Stimulated activated memory B cell treated with anti-CD40 and anti-IgM and Interleukin-4, amounts not matched to agents 10 μg/mL and 1 μg/mL and 100 μg/mL, for 72 hours (primary cell): ENCODE measurements at places on chromosomes 16 and 17.

DNA sequence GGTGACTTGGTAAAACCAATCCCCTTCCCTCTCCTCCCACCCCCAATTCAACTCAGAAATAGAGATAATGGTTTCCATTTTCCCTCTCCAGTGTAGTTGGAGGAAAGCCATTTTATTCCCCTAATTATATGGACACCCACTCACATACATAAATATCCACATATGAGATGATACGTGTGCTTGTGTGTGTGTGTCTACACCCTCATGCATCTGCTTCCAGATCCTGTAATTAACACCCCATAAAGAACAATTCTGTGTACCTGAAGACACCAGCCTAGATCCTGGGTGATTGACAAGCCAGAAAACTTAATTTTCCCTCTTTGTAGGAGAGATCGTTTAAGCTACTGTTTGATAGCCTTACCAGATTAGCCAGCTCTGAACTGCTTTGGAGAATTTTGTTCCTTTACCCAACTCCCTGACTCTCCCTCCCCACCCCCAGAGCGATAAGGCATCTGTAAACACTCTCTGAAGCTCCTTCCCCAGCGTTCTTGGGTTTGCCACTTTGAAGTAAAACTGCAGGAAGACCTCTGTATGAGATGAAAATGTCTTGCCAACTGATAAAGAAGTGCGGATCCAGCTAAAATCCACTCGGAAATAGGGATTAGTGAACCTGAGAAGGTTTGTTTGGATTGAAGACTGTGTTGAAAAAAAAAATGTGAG lies 175.7 kb downstream of the RGS9 start:
- no peak for ATAC-seq

DNA sequence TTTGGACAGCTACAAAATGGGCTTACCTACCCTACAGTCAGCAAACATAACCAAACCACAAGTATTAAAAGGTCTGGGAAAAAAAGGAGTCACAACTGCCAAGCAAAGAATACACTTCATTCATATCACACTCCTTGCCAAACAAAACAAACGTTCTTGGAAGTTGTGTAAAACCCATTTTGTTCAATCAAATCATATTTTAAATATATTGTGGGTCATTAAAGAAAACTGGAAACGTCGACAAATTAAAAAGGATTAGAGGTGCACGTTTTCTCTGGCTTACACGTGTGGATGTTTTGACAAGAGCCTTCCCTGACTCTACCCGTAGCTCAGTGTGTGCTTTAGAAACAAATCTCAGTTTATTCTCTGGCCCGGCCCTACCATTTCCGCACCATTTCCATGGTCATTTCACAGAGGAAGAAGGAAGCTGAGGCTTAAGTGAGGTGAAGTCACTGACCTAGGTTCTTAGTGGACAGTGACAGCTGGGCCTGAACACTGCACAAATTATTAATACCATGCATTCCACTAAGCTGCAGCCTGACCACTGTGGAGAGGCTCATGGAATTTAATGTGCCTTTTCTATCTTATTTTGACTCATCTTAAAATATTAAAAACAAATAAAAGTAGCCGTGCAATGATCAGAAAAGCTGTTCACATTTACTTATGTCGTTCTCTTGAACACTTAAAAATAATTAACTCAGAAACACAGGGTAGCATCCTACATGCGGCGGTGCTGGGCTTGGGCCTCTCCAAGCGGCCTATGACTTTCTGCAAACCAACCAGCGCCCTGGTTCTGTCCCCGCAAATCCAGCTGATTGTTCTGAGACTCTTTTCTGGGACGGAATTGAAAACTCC lies 968 bp downstream of the CEP112 start:
- ATAC-seq, result no peak

- ATAC-seq, result no peak
These were observed 15.7 kb upstream of the ABCC3 start for GRCh38 chr17:50618941-50619340.

- no peak for ATAC-seq
These were observed 34.6 kb downstream of the DCUN1D3 start for GRCh38 chr16:20865420-20866131.

- ATAC-seq, result no peak
These were observed 11.5 kb upstream of the WIPI1 start for GRCh38 chr17:68468788-68469187.

- ATAC-seq, result no peak
These were observed 3.8 kb downstream of the HSDL1 start for GRCh38 chr16:84141143-84141670.

DNA sequence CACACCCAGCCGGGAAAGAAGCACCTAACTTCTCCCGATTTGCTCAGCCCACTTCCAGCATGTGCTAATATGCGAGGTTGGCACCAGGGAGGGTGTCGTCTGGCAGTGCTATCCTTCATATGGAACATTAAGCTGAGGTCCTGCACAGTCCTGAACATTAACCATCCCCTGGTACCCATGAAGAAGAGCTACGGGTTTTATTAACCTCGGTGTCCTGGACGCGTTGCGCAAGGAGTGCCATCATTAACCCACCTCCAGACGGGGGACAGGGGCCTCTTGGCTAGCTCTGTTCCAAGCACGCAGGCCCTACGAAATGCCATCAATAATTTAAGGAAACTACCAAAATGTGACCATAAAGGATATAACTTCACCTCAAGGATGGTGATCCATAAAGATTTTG lies 193.5 kb downstream of the MAF start:
- no peak for ATAC-seq

DNA sequence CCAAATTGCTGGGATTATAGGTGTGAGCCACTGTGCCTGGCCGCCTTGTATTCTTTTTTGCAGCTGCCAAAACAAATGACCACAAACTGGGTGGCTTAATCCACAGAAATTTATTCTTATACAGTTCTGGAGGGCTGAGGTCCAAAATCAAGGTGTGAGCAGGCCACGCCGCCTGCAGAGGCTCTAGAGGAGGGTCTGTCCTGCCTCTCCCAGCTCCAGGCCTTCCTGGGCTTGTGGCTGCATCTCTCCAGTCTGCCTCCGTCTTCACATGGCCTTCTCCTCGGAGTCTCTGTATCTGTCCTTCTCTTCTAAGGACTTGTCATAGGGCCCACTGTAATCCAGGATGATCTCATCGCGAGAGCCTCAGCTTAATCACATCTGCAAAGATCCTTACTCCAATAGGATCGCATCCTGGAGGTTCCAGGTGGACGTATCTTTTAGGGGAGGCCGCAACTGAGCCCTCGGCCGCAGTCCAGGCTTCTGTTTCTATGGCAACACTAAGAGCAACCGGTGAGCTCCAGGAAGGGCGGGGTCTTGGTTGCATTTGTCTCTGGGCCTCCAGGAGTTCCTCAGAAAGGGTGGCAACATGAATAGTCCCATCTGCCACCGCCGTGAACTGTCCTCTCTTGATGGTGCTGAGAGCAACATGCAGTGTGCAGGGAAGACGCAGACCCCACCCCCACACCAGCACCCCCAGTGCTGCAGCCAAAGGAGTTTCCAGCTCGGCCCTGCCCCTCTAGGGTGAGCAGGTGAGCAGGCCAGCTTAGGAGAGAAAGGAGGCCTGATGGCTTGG lies 29.5 kb upstream of the CREBBP start:
- no peak for ATAC-seq

DNA sequence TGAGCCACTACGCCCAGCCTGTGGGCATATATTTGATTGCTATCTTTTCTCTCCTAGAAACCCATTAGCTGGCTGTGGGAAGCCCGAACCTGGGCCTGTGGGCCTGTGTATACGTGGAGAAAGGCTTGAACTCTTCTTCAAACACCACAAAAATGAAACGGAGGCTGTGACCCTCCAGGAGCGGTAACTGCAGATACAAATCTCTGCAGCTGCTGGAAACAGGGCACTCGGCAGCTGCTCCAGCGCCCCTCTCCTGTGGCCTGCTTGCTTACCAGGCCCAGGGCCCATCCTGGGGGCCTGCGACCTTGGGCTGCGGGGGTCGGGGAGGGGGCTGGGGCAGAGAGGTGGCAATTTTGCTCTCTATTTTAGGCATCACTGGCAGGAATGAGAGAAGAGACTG lies 28.0 kb upstream of the MTSS2 start:
- no peak for ATAC-seq

DNA sequence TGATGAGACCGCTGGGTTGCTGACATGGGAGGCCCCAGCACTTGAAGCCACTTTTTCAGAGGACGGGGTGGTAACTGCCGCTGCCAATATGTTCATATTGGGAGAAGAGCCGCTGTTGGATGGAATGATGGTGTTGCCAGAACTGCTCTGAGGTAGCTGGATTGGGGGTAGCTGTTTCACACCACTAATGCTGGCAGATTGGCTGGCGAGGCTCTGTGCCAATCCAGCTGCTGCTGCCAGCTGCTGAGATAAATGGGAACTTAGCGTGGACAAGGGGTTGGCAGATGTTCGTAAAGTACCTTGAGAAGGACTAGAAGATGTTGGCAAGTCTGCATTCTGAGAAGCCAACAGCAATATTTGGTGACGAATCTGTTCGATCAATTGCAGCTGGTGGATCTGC lies 10.0 kb downstream of the SALL1 start:
- ATAC-seq, result no peak

DNA sequence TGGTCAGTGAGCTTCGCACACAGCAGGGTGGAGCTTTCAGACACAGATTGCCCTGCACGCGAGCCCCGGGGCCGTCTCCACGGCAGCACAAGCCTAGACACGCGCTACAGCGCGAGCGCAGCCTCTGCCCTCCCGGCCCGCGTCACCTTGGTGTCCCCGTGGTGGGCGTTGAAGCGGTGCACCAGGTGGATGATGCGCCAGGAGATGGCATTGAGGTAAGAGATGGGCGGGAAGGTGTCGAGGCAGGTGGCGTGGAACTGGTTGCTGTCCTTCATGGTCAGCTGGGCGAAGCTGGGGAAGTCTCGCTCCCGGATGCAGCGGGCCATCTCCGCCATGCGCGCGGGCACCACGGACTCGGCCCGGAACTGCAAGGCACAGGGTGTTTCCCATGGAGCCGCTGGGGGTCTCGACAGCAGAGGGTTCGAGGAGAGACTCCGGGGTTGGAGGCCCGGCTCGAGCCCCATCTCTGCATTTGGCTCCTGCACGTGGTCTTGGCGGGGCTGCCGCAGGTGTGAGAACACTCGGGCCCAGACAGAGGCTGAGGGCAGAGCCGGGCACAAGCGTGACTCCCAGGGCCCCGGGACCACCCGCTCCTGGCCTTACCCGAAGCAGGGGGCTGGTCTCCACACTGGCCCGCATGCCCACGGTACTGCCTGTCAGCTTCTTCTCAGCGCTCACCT lies 4.3 kb upstream of the CYBA start:
- no peak for ATAC-seq

GRCh38 chr17:32259586-32259985 lies 6.0 kb upstream of the RHBDL3 start:
- ATAC-seq, result no peak

GRCh38 chr17:50064253-50065001 lies 8.5 kb downstream of the ITGA3 start:
- ATAC-seq, result no peak

GRCh38 chr17:41254861-41255260 lies 323 bp upstream of the KRTAP9-9 start:
- ATAC-seq, result no peak

DNA sequence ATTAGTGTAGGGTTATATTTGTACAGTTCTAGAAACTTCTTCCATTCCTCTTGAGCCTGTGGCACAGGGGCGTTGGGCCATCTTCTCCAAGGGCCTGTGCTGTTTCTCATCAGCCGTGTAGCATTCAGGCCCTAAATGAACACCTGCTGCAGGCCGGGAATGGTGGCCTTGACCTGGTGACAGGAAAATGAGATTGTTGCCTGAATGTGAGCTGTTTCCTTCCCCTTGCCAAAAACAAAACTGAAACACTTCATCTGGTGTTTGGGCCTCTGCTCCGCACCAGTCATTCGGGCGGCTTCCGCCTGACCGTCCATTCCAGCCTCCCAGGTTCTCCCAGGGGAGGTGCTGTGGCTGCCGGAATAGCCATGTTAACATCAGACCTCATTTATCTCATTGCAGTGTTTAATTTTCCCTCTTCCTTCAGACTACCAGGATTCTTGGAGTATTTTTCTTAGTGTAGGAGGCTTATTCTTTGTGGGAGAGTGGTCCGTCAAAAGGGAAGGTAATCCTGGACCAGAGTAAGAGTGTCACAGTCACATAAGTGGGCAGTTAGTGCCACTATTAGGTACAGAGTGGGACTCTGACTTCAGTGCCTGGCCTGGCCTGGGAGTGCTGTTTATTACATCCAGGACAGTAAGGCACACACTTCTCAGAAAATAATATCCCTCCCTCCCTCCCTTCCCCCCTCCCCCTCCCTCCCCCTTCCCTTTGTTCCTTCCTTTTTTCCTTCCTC lies 61.9 kb downstream of the WWP2 start:
- ATAC-seq, result peak; percentile 87

DNA sequence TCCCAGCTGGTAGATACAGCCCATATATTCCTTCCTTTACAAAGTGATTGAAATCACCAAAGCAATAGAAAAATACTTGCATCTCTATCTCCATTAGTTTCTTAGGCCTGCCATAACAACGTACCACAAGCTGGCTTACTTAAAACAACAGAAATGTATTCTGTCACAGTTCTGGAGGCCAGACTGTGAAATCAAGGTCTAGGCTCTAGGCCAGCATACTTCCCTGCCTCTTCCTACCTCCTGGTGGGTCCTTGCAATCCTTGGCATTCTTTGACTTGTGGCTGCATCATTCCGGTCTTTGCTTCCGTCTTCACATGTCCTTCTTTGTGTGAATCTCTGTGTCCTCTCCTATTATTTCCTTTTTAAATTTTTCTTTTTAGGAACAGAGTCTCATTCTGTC lies 62.5 kb downstream of the ERCC4 start:
- ATAC-seq, result no peak

DNA sequence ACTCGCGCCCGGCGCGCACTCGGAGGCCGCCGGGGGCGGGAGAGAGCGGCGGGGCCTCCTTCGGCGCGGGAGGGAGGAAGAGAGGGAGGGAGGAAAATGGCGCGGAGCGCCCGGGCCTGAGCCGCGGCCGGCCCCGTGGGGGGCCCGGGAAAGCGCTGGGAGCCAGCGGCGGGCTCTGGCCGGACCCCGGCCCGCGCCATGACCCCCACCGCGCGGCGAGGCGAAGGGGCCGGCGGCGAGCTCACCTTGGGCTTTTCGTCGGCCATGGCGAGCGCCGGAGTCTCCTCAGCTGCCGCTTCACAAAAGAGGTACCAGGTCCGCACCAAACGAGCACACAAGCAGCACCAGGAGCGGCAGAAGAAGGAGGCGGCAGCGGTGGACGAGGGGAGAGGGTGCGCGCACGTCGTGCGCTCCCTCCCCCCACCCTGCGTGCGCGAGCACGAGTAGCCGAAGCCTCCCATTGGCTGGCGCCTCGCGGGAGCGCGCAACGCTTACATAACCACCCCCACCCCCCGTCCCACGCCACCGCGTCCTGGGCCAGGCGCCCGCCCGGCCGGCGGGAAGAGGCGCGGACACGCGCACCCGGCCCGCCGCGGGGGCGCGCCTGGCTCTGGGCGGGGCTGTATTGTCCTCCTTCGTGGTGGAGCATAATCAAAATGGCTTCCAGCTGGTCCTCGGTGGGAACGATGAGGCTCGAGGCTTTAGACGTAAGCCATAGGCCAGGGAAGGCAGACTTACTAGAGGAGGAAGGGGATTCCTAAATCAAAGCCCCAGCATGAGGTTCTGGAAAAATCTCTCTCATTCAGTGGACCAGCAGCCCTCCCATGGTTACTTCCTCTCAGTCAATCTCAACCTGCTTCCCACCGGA lies at the start of gene SUMO2:
TSS of gene SUMO2 (minus strand) at position 391 of the 868 bp plus-strand sequence. CDS start at position 266, 125 bp downstream.
- peak; percentile 95 for ATAC-seq

- no peak for ATAC-seq
These were observed 446.6 kb downstream of the KCNJ18 start for GRCh38 chr17:22138861-22139469.
